ENCODE measurements at places on chromosomes 16 and 17.

- no peak for DNase-seq
These were observed 576 bp downstream of the ZNF768 start for GRCh38 chr16:30525844-30526136.

GRCh38 chr16:49542391-49542891, 168.8 kb downstream of the C16orf78 start:
- no peak for DNase-seq

DNA sequence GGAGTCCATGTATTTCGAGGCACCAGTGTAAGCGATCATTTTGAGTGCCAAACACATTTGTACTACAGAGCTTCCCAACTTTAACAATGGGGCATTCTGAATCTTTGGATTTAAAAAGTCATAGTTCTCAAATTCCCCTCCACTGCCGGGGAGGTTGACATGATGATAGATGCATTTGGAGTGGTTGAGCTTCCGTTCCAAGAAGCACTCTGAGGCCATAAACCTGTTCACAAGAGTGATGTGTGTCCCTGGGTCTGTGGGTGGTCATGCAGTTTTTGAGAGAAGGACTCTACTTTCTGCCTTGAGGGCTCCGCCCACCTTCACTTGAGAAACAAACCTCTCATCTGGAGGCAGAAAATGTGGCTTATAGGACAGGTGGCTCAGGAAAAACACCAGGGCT, 43.7 kb downstream of the IRX5 start:
- no peak for DNase-seq

DNA sequence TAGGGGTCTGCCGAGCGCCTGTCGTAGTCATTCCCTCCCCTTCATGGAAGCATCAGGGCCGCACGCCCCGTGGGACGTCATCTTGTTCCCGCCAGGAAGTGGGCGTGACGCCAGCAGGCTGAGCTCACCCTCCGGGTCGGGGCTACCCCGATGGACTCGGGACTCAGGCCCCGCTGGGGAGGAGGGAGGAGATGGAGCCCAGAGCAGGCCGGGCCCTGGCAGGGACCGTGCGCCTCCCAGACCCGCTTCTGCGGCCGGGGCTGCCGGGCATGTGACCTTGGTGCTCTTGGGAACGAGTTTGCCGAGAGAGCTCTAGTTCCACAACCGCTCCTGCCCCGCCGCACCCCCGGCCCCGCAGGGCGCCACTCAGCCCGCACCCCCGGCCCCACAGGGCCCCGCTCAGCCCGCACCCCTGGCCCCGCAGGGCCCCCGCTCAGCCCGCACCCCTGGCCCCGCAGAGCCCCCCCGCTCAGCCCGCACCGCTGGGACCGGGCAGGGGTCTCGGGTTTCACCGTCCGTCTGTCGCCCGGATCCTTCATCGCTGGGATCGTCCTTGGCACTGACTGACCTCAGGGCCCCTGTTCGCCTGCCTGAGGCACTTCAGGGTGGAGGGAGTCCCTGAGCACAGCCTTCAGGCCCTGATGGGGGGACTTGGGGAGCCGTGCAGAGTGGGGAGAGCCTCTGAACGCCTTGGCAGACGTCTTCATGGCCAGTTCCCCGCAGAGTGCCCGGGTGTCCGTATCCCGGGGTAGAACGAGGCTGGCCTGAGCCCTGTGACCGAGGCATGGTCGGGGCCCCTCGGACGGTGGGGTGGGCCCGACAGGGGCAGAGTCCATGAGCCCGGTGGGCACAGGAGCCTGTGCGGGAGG, 5.8 kb downstream of the CACNA1H start:
- peak; percentile 63 for DNase-seq

DNA sequence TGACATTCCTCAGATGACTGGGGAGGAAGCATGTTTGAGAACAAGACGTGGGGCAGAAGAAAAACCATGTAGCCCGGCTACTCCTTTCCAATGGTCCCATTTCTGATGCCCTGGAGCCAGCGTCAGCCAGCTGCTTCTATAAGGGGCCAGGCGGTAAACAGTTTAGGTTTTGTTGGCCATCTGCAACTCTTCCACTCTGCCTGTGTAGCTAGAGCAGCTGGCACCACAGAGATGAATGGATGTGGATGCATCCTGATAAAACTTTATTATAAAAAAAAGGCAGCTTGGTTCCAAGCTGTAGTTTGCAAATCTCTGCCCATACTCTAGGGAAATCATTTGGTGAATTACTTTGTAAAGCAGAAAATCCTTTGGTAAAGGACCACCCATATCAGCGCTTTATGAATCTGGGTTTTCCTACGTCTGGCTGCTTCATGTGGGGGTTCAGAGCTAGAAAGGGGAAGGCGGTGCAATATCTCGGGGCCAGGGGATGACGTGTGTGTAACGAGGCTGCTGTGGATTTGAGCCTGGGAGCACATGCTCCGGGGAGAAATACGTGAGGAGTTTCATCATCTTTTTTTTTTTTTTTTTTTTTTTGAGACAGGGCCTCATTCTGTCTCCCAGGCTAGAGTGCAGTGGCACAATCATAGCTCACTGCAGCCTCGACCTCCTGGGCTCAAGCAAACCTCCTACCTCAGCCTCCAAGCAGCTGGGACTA, 3.4 kb upstream of the SRL start:
- no peak for DNase-seq

DNA sequence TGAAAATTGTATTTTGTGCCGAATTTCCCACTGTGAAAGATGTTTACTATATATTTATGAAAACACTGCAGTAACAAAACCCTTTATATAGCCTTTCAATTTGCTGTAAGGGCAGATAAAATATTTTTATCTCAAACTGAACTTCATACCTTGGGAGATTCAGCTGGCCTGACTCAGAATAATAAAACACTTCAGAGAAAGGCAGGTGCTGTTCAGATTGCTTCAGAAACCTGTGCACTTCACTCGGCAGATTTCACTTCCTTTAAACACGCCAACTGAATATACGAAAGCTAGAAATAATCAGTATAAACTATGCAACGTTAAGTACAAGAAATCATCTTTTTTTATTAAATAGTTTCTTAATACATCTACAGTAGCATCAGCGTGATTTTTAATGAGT, 839.1 kb upstream of the RBFOX1 start:
- no peak for DNase-seq
